ENCODE measurements at places on chromosomes 16 and 17. TPM values are rescaled to one million over a fixed set of nuclear protein-coding genes. Genes with fewer than 3 reads are reported as not detected.

DNA sequence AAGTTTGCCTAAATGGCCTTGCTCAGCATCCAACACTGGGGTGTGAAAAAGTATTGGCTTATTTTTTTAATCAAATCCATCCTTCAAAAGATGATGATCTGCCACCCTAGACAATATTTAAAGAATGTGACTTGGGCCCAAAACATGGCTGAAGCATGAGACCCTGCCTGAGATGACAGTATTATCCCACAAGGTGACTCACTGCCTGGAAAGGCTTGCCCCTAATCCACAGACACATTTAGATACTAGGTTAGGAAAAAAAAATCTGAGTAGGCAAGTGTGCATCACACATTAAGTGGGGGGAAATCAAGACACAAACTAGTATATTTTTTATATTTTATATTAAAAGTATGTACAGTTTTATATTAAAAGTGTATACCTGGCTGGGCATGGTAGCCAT, 38.4 kb downstream of the TOM1L2 start:
- H3K27me3 ChIP-seq, result no peaks in the 10 kb centered on the region
- no peaks in the 10 kb centered on the region for H3K36me3 ChIP-seq
- no peak overlapping the region for H3K4me3 ChIP-seq

DNA sequence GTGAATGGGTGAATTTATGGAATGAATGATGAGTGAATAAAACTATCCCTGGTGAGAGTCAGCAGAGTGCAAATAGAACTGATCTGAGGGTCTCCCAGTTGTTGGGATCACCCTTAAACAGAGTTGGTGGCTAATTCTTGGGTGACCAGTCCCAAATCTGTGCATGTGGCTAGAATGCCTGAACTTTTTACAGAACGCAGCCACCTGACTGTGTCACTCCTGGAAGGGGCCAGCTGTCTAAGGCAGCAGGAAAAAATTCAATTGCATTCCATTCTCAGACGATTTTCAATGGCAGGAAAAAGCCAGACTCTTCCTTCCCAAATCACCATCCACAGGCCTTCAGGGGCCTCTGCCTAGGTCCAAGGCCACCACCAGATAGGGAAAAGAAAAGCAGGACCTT, 43.5 kb downstream of the BEAN1 start:
- DNase-seq, result no peak
- H3K27ac ChIP-seq, result no peak overlapping the region
- no peak overlapping the region for H3K4me3 ChIP-seq
- no peaks in the 10 kb centered on the region for H3K4me1 ChIP-seq
- H3K27me3 ChIP-seq, result no peaks in the 10 kb centered on the region

DNA sequence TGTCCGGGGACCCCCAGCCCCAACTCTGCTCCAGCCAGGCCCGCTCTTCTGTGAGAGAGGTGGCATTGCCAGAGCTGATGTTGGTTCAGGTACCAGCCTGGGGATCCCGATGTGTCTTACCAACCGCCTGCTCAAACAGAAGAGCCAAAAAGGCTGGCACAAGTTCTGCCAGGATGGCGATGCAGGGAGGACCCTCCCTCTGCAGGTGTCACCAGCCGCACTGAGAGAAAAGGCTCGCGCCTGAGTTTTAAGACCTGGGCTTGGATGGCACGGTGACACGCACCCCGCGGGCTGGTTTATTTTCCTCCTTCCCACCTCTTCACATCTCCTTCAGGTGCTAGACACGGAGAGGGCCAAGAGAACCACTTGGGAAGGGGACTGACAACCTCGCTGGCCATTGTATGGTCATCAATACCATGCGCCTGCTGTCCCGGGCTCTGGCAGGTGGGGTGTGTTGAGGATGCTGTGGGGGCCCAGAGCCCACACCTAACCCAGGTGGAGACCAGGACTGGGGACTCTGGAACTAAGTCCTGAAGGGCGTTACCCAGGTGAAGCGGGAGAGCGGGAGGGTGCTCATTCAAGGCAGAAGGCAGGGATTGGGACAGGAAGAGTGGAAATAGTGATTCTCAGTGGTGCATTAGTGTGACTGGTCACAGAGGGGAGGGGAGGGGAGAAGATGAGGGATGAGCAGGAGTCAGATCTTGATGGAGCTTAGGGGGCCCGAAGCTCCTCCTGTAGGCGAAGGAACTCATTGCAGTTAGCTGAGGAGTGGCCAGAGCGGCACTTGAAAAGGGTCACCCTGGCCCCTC, 16.3 kb downstream of the FOXJ1 start:
- H3K4me1 ChIP-seq, result no peaks in the 10 kb centered on the region
- no peaks in the 10 kb centered on the region for H3K36me3 ChIP-seq
- H3K4me3 ChIP-seq, result no peak overlapping the region
- H3K27ac ChIP-seq, result no peak overlapping the region
- no peaks in the 10 kb centered on the region for H3K27me3 ChIP-seq
- no peak for DNase-seq

GRCh38 chr16:80997139-80997798, 9.4 kb downstream of the CMC2 start:
- no peak overlapping the region for H3K4me3 ChIP-seq
- peaks cover 3% of the 10 kb centered on the region for H3K4me1 ChIP-seq
- DNase-seq, result no peak
- H3K27ac ChIP-seq, result peak overlapping the region; percentile 1
- no peaks in the 10 kb centered on the region for H3K27me3 ChIP-seq

- no peak overlapping the region for H3K27ac ChIP-seq
- DNase-seq, result no peak
- no peaks in the 10 kb centered on the region for H3K27me3 ChIP-seq
- no peaks in the 10 kb centered on the region for H3K36me3 ChIP-seq
- no peaks in the 10 kb centered on the region for H3K4me1 ChIP-seq
- H3K4me3 ChIP-seq, result no peak overlapping the region
Measured at GRCh38 chr16:11615748-11616447, 29.2 kb upstream of the LITAF start.

DNA sequence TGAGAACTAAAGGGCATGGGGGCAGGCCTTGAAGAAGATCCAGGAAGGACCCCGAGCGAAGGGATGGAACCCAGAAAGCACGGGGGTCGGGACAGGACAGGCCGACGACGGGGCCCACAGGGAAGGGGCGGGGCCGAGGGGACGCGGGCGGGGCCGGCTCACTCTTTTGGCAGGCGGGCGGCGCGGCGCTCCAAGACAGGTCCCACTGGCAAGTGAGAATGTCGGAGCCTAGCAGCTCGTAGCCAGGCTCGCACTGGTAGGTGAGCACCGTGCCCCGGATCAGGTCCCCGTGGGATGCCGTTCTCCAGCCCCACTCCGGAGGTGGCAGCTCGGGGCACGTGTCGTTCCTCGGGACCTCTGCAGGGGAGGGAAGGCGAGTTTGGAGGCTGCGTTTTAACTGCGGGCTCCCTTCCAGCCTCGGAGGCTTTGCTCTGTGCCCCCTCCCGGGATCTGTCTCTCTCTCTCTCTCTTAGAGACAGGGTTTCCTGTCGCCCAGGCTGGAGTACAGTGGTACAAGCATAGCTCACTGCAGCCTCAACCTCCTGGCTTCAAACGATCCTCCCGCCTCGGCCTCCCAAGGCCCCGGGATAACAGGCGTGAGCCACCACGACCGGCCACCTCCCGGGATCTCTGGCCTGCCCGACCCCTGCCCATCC, 13.7 kb upstream of the CDIPT start:
- H3K4me1 ChIP-seq, result peaks cover 9% of the 10 kb centered on the region
- H3K27me3 ChIP-seq, result peaks cover 34% of the 10 kb centered on the region
- H3K27ac ChIP-seq, result no peak overlapping the region
- DNase-seq, result no peak
- H3K36me3 ChIP-seq, result no peaks in the 10 kb centered on the region

TTLL6 gene
- 0.15 TPM for polyA plus RNA-seq

SPHK1 gene
- polyA plus RNA-seq, result 2.6 TPM

PLA2G10 gene
- polyA plus RNA-seq, result not detected

CCL17 gene
- polyA plus RNA-seq, result not detected

TP53TG3C gene
- not detected for polyA plus RNA-seq

KDM6B gene
- polyA plus RNA-seq, result 14.4 TPM
